Progenitor cell of endocrine pancreas (in vitro differentiated cells): ENCODE measurements at places on chromosomes 5 and 9. TPM values are rescaled to one million over a fixed set of nuclear protein-coding genes. Genes with fewer than 3 reads are reported as not detected.

DNA sequence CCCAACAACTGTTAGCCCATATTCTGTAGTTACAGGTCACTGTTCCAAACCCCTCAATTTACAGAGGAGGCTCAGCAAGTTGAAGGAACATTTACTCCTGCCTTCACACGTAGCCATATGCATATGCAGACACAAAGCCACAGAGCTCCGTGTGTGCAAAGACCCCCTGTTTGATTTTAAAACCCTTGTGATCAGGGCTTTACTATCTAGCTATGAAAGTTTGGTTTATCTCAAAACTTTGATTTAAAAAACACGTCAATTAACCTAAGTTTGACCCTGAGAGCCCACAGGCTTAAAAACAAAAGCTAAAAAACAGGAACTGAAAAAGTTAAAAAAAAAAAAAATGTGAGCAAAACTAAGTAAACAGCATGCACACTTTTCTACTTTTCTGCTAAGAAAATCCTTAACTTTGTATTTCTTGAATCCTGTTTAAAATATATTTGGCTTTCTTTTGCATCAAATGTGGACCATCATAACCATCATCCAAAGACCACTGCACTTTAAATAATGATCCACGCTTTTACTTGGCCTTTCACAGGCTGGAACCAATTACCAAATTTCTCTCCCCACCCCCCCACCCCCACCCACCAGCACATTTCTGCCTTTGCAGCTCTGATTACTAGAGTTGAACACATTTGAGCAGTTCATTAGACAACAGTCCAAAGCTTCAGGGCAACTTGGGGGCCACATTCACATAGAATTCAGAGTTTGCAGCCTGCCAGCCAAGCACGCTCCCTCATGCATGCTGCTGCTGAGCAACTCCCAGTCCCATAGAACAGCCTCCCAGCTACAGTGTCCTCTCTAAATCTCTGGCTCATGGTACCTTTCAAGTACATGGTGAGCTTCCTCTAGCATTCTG, 128.8 kb upstream of the MAP3K1 start:
- H3K36me3 ChIP-seq: no peaks in the 10 kb centered on the region
- no peak overlapping the region for H3K27ac ChIP-seq
- no peak for DNase-seq
- no peak overlapping the region for H3K4me3 ChIP-seq
- H3K4me1 ChIP-seq: peaks cover 8% of the 10 kb centered on the region

- H3K27ac ChIP-seq: no peak overlapping the region
- peaks cover 3% of the 10 kb centered on the region for H3K4me1 ChIP-seq
- no peaks in the 10 kb centered on the region for H3K27me3 ChIP-seq
- H3K4me3 ChIP-seq: no peak overlapping the region
Observed at GRCh38 chr5:161765611-161766010, 80.1 kb downstream of the GABRA6 start.

- no peak for DNase-seq
- H3K36me3 ChIP-seq: peaks cover 24% of the 10 kb centered on the region
- H3K27me3 ChIP-seq: no peaks in the 10 kb centered on the region
- H3K27ac ChIP-seq: no peak overlapping the region
- H3K4me1 ChIP-seq: no peaks in the 10 kb centered on the region
Observed at GRCh38 chr9:129900263-129901027, 65.2 kb downstream of the USP20 start.

DNA sequence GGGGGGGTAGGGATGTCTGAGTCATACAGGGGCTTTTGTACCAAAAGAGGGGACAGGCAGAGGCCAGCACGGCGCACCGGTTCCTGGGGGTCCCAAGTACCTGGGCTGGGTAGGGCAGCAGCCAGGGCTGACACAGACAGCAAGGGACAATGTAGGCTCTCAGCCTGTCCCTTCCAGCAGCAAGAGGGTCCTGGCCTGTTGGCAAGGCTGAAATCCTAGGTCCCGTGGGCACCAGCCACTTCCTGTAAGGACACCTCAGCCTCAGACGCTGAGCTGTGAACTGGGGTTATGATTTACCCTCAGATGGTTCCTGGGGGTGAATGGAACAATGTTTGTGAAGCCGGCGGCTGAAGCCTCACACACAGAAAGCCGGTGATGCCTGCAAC, 41.3 kb downstream of the NACC2 start:
- no peak overlapping the region for H3K4me3 ChIP-seq
- no peak for DNase-seq
- peaks cover 10% of the 10 kb centered on the region for H3K4me1 ChIP-seq
- no peak overlapping the region for H3K27ac ChIP-seq

GRCh38 chr5:2094616-2094995, 211.9 kb upstream of the IRX4 start:
- no peak for DNase-seq
- H3K4me3 ChIP-seq: no peak overlapping the region
- no peak overlapping the region for H3K27ac ChIP-seq

AGPAT2 gene
- total RNA-seq: 27.7 and 28.0 TPM in 2 replicates
